ENCODE measurements at places on chromosomes 6 and 20.

GRCh38 chr20:51365670-51366069 is 176.8 kb downstream of the NFATC2 start:
- peak; percentile 67 for DNase-seq

DNA sequence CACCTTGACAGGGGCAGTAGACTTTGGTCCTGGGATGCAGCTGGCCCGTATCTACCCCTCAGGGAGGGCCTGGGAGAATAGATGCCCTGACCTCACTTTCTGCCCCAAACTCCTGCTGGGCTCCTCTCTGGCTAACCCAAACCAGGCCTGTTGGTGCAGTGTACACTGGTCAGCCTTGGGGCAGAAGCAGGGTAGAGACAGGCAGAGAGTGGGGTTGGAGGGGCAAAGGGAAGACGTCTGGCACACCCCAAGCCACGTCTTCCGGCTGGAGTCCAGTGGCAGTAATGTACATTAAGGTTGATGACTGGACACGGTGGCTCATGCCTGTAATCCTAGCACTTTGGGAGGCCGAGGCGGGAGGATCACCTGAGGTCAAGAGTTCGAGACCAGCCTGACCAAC is 9.3 kb downstream of the DDR1 start:
- no peak for DNase-seq

DNA sequence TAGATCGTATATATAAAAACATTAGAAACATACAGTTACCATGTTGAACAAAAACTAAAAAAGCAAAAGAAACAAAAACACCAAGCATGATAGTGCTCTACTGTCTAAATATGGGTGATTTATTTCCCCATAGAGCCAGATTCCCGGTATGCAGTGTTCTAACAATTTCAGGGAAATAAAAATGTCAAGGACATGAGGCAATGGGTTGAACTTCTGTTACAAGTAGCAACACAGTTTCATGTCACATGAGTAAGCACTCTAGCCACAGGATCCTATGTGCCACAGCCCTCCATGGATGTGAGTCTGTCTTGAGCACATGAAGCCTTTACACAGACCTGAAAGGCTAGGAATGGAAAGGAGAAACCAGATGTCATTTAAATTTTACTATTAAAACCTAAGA is 96.0 kb downstream of the MAP3K5 start:
- DNase-seq = peak; percentile 81

DNA sequence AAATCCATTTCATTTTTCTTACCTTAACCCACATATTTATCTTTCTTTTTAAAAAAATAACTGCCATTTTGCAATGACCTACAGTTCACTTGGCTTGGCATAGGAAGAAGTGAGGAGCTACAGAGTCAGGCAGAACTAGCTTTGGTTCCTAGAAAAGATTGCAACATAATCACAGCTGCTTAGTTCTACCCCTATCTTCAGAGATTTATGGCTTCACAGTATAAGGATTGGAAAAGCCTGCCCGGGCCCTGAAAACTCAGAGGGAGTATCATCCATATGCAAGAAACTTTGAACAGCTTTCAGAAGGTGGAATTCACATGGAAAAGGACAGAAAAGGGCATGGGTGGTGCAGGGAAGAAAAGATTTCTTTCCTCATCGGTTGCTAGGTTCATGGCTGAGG is 774.3 kb upstream of the CHD6 start:
- no peak for DNase-seq

DNA sequence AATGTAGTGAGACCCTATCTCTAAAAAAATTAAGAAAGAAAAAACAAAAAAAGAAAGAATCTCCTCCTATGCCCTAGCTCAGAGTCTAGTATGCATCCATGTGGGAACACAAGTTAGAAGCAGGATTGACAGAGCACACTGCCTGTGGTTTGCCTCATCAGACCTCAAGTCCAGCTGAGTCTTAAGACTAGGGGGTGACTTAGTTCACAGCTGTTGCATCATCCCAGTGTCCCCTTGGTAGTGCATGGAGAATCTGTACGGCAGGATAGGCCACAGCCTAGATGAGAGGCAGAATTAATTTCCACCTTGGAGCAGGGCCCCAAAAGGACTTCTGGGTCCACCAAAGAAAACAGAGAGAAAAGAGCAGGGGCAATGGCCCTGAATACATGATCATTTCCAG is 13.7 kb downstream of the PNPLA1 start:
- DNase-seq = no peak

DNA sequence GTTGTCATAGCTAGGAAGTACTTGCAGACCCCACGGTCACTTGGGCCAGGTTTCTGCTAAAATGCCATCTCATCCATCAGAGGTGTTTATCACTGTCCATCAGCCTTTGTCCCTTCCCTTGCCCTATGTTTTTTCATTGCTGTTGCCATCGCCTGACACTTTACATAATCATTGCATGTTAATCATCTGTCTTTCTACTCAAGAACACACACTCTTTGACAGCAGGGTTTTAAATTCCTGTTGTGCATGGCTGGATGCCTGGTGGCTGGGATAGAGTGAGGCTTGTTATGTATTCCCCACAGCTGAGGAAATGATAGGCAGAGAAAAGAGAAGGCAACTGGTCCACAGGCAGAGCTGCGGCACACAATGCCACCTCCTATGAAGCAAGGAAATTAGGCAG is 11.7 kb upstream of the C6orf118 start:
- no peak for DNase-seq

DNA sequence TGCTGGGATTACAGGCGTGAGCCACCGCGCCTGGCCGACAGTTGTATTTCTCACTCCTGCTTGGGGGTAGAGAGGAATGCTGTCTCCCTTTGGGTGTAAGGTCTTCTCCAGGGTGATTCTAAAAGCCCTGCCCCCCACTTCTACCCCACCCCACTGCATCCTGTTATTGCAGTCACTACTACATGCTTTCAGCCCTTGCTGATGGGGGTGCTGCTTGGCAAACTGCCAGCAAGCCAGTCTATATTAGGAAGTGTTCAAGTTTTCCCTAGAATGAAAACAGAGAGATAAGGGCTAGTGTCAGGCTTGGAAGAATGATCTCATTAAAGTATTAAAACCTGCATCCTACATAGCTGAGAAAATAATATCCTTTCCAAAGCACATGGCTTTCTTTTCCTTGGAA is 31.3 kb downstream of the TTI1 start:
- DNase-seq = peak; percentile 56

- DNase-seq = no peak
These were observed 2.3 kb downstream of the RBM38 start for GRCh38 chr20:57393321-57394120.

- no peak for DNase-seq
These were observed 21.1 kb downstream of the STX11 start for GRCh38 chr6:144171406-144171805.

DNA sequence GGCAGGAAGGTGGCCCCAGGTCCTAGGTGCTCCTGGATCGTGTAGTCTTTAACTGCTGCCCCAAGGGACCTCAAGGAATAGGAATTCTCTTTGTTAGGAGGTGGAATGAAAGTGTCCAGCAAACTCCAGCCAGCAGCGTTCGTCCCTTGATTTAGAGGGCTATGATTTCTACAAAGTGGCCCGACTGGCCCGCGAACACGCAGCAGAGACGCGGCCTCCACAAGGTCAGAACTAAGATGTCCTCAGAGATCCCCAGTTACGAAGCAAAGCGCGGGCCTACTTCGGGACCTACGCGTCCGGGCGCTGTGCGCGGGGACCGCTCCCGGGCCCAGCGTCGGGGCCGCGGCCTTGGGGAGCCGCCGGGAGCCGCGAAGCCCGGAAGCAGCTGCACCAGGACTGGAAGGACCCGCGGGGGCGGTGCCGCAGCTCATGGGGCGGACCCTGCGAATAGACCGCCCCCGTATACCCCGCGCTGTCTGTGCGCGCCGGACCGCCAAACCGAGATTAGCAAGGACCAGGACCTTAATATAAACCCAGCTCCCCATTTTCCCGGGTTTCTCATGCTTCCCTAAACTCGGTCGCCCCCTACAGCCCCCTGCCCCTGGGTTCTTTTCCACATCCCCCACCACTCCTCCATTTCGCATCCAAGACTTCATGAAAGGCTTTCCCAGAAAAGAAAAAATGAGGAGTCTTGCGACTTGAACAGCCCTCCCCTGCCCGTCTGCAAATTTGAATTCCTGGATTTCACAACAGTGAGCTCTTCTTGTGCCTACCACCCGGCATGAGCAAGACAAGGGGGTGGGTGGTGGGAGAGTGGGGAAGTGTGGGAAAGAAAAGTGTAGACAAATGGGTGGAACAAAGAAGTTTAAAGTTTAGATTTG is at the start of gene C6orf47:
C6orf47 (minus strand) TSS at position 398 of the 881 bp plus-strand sequence. CDS start 831 bp downstream, outside the sequence.
- peak; percentile 80 for DNase-seq

DNA sequence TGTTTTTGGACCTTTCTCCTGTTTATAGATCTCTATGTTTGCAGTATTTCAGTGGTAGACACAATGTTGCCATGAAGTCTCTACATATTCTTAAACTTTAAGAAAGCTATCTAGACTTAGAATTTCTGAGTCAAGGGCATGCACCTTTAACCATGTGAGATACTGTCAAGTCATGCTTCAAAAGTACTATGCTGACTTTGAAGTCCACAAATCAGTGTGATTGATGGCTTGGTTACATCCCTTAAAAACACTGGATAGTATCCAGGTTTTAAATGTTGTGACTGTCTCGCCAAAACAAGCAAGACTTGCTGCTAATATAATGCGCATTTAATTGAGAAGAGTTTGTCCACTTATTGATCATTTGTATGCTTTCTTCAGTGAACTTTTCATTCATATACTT is 30.5 kb downstream of the ZNF334 start:
- no peak for DNase-seq

GRCh38 chr6:134381959-134382358 is 64.0 kb upstream of the SGK1 start:
- no peak for DNase-seq

DNA sequence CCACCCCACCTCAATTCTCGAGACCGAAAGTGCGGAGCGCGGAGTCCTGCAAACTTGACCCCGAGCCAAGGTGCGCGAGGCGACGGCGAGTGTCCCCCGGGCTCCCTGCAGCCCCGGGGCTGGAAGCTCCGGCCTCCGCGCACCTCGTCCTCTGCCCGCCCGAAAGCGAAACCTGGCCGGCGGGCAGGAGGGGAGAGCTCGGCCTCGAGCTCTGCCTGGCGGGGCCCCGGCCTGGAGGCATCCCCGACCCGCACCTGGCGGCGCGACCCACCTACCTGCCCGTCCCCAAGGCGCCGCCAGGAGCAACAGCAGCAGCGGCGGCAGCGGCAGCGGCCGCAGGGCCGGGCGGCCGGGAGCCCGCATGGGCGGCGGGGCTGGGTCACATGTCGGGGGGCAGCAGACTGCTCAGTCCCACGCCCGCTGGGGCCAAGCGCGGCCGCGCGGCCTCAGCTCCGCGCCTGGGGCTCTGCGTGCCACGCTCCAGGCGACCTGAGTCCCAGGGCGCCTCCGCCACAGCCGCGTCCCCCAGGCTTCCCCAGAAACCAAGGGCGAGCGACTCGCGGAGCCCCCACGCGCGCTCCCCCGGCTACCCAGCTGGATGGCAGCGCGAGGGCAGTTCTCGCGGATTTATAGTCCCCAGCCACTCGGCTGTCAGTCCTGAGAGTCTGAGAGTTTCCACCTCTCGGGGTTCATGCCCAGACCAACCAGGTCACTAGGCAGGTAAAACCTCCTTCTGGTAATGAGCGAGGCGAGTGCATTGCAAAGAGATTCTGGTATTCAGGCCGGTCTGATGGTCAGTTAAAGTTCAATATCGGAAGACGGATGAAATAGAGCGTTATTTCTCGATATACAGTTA is at the start of gene IL20RA:
IL20RA (minus strand) TSS at position 600 of the 856 bp plus-strand sequence; CDS start at position 363, 237 bp downstream.
- DNase-seq = no peak

DNA sequence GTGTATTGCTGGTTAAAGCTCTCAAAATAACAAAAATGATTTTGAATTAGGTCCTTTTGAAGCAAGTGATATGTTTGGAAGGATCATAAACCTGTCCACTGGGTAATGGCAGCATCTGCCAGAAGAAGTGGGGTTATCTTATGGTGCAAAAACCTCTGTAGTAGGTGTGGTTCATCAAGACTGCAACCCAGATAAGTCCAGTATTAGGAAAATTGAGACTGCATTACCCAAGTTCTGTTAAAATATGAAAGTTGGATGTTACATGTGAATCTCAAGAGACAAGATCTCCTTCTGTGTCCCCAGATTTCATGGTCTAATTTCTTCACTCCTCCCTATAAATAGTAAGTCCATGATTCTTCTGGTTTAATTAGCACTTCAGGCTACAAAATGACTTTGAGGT is 59.4 kb downstream of the RPRD1B start:
- DNase-seq = no peak

- peak; percentile 73 for DNase-seq
These were observed 95.5 kb downstream of the GJA10 start for GRCh38 chr6:89989742-89990141.

DNA sequence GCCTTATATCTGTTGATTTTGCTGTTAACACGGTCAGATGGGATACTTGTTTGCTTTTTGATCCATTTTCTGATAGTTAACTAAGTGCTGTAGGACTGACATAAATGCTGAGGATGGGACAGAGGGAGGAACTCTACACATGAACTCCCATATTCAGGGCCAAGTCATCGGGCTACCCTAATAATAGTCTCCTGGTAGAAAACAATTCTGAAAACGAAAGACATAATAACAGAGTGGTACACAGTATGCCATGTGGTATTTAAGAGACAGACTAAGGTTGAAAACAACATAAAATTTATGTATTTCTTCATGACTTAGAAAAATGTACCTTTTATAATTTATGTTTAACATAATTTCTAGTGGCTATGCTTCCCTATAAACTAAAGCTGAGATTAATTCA is 12.0 kb downstream of the ID4 start:
- no peak for DNase-seq

DNA sequence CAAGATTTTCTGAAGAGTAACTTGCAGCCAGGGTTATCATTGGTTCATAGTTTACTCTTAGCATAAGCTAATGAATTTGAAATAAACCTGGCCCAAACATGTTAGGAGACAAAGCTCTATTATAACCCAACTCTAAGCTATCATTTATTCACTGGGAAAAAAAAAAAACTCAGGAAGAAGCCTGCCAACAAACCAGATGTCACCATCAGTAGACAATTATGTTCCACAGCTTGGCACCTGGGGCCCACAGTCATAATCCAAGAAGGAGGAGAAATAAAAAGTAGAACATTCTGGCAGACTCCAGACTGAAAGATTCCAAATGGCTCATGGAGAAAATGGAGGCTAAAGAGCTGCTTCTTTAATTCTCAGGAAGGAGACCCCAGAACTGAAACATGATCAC is 100.0 kb upstream of the CNR1 start:
- no peak for DNase-seq

DNA sequence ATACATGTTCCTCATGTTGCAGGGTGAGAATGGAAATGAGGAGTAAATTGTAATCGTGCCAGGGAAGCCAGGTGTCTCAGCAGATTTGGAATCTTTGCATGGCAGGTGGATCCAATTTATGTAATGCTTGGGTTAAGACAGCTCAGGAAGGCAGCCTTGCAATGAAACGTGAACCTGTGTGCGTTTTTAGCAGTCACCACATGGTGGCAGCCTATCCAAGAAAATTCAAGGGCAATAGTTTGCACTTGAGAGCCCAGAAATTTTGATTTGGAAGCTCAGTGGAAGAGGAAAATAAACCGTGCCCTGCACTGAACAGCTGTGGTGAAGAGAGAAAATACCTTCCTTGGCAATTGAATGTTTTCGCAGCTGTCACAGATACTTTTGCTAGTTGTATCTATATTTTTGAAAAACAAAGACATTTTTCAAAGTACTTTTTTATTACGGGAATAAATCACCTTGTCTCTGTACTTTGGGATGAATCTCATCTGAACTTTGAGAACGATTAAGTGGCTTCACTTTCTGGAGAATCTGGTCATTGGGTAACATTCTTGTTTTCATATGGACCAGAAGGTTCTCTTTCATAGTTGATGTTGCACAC is 26.5 kb downstream of the MTHFD1L start:
- DNase-seq = peak; percentile 76
